ENCODE measurements at places on chromosomes 3 and 15.

GRCh38 chr3:17307887-17308286, 423.1 kb downstream of the PLCL2 start:
- DNase-seq = no peak

DNA sequence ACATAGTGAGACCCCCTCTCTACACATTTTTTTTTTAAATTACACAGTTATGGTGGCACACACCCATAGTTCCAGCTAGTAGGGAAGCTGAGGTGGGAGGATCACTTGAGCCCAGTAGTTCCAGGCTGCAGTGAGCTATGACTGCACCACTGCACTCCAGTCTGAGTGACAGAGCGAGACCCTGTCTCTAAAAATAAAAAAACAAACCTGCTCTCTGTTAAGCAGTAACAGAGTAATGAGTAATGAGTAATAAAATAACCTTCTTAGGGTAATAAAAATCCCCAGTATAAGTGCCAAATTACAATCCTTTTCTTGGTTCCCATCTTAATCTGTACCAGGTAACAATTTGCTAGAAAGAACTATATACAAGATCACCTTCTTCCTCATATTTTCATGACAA, 65.9 kb upstream of the PLXND1 start:
- no peak for DNase-seq

GRCh38 chr3:94173673-94174434, 111.0 kb downstream of the NSUN3 start:
- no peak for DNase-seq

DNA sequence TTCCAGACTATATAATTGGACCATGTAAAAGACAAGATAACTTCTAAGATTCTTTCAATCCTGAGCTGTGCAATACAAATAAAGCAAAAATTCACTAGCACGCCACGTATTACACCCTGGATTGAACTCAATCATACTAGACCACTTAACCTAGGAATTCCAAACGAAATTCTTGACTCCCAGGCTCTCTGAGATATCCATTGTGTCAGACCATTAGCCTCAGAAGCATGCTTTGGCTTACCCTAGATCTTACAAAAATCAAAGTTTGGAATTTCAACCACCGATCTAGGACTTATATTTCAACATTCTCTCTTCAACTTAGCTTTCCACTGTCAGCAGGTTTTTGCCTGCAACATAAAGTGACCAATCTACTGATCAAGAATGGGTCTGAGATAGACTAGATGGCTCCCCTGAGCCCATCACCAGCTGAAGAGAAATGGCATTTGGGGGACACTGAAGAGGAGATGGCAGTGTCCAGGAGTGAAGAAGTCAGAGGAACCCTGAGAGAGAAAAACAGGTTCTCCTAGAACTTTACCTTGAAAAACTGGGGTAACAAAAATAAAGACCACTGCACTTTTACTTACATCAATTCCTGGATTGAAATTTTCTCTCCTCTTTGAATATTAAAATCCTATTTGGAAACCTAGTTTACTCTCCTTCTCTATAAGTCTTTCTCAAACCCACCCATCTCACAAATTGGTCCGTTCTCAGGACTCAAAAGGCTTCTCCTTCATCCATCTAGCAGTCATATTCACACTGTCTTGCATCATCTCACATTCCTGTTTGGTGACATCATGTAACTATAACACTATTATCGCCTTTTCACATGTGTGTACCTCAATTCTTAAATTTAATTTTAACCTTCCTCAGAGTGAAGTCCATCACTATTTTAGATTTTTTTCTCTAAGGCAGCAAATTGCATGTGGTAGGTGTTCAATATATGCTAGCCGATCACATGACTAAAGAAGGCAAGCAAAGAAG, 18.5 kb downstream of the CPNE4 start:
- DNase-seq = no peak

- DNase-seq = no peak
These were observed 34.9 kb downstream of the GRIP2 start for GRCh38 chr3:14505001-14505802.

DNA sequence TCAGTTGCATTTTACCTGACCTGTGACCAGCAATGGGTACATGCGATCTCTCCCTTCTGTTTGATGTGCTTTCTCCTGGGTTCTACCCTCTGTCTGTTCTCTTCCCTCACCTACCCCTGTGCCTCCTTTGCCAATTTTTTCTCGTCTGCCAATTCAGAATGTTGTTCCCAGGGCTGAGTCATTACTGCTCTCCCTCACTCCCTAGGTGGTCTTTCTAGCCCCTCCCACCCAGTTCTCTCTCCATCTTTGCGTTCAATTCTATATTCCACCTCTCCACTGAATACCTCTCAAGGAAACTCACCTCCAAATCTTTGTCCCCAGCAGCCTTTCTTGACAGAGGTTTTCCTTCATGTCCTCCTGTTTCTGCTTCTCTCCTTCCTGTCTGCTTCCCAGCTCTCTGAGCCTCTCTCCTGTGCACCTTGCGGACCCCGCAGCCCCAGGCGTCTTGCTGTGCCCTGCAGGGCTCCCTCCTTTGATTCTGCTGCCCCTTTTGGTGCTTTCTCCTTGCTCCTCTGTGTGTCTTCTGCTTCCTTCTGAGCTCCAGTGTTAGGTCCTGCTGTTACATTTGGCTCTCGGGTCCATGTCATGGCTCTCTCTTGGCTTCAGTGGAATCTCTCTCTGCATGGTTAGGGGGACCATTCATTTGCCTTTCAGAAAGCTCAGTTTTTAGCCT, 398.2 kb upstream of the TPM1 start:
- DNase-seq = no peak

GRCh38 chr3:133466531-133467386, 66.9 kb downstream of the BFSP2 start:
- no peak for DNase-seq

- DNase-seq = no peak
These were observed 43.9 kb downstream of the ADIPOQ start for GRCh38 chr3:186886202-186886981.

Data from Calu3 (cell line).